Prostate gland (tissue), 2 donors: ENCODE measurements at places on chromosomes 3 and 15.

GRCh38 chr3:117531078-117531767 is 821.6 kb downstream of the TUSC7 start:
- DNase-seq = no peak

DNA sequence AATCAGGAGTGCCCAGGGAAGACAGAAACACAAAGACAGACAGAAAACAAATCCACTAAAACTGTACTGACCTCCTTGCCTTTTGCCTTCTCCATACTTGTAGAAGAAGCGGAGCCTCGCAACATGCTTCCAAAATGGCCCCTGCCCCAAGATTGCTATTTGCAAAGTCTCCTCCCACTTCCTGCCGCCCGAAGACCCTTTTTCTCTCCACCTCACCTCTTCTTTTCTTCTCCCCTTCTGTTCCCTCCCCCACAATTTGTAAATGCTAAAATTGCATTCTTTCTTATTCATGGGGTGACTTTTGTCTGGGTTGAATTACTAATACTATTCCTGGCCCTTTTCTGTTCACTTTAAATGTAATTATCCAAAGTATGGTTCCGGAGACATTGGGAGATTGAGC is at the start of gene DPPA4:
Gene DPPA4 (minus strand): TSS at position 154 of the 400 bp plus-strand sequence. CDS start 29 bp downstream, at position 125.
- no peak for DNase-seq

- peak; percentile 35 for DNase-seq
Observed at GRCh38 chr3:135503760-135504686, 461.5 kb upstream of the PPP2R3A start.

GRCh38 chr15:55222588-55222987 is 25.8 kb upstream of the RSL24D1 start:
- no peak for DNase-seq

DNA sequence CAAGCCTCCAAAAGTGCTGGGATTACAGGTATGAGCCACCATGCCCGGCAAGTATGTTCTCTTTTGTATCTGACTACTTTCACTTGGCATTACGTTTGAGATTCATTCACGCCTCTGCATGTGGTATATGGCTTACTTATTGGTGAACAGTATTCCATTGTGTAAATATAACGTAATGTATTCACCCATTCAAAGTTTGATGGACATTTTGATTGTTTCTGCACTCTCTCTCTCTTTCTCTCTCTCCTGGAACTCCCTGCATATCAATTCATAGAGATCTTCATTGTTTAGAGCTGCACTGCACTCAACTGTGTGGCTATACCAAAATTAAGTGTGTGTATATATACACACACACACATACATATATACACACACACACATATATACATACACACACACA is 30.4 kb downstream of the SPPL2A start:
- DNase-seq = no peak

GRCh38 chr3:175770426-175770825 is 911.3 kb downstream of the NAALADL2 start:
- DNase-seq = no peak

DNA sequence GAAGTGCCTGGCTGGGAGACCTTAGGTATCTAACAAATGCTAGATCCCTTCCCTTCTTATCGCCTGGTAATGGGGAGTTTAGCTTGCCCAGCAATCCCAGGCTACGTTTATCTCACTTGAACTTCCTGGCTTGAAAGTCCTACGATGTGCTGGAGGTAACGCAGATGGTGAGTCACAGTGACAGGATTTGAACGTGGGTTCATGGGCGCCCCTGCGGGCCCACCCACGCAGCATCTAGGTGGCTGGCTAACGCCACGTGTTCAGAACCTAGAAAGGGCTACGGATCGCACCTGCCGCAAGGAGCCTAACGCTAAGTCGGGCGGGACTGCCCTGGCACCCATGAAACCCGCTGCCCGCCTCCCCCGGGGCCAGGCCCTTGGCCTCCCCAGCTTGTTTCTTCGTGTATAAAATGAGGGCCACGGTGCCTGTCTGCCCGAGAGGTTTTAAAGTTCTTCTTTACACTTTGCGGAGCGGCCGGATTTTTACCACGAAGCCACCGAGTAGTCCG is 600 bp upstream of the USP3 start:
- peak; percentile 34 for DNase-seq

- DNase-seq = no peak
Observed at GRCh38 chr15:92936138-92936537, 36.0 kb downstream of the CHD2 start.

- no peak for DNase-seq
Observed at GRCh38 chr3:156587760-156588069, 32.8 kb upstream of the SSR3 start.
